ENCODE measurements at places on chromosomes 1 and 21.
A peak's percentile ranks its signal among the peaks of the same experiment; 100 is the strongest.

- DNase-seq, result no peak
Observed at GRCh38 chr1:16979475-16980327, 719 bp downstream of the MFAP2 start.

GRCh38 chr1:167169642-167170041, 51.0 kb upstream of the POU2F1 start:
- no peak for DNase-seq

DNA sequence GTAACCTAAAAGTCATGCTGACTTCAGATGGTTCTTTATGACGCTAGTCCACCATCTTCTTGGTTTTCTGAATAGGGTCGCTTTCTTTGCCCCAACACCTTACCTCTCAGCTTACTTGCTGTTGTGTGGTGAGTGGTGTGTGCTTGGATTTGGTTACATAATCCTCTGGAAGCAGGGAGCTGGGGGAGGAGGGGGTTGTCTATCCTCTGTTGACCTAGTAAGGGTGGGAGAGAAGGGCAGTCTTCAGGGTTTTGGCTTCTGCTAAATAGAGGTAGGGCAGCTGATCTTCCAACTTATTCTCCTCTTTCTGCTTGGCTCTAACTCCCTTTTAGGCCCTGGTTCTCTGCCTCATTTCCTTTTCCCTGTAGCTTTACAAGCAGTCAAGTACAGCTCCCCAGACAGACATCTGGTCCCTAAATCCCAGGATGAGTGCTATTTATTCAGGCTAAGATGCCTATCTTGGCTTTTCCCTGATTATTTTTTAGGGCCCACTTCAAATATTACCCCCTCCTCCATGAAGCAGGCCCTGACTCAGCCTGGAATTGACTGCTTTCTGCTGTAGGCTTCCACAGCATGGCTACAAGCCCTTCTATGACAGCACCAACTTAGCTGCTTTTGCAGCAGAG, 6.4 kb upstream of the REN start:
- DNase-seq, result no peak

DNA sequence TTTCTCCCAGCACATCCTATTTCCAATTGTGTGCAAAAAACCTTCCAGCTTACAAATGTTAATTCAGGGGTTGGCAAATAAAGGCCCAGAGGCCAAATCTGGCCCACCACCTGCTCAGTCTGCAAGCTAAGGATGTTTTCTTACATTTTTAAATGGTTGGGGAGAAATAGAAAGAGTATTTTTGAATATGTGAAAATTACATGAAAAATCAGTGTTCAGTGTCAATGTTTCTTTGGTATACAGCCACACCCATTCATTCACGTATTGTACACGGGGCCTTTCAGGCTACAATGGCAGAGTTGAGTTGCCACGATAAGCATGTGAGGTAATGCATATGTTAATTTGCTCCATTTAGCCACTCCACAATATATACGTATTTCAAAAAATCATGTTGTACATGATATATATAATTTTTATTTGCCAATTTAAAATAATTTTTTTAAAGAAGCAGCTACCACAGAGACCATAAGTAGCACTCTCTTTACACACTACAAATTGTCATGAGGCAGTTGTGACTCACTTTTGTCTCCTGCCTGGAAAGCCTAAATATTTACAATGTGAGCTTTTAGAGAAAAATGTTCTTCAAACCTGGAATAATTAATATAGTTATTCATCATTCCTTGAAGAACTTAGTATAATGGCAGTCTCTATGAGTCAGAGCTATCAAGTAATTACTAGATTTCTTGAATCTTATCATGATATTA, 189.6 kb downstream of the SMYD3 start:
- no peak for DNase-seq

DNA sequence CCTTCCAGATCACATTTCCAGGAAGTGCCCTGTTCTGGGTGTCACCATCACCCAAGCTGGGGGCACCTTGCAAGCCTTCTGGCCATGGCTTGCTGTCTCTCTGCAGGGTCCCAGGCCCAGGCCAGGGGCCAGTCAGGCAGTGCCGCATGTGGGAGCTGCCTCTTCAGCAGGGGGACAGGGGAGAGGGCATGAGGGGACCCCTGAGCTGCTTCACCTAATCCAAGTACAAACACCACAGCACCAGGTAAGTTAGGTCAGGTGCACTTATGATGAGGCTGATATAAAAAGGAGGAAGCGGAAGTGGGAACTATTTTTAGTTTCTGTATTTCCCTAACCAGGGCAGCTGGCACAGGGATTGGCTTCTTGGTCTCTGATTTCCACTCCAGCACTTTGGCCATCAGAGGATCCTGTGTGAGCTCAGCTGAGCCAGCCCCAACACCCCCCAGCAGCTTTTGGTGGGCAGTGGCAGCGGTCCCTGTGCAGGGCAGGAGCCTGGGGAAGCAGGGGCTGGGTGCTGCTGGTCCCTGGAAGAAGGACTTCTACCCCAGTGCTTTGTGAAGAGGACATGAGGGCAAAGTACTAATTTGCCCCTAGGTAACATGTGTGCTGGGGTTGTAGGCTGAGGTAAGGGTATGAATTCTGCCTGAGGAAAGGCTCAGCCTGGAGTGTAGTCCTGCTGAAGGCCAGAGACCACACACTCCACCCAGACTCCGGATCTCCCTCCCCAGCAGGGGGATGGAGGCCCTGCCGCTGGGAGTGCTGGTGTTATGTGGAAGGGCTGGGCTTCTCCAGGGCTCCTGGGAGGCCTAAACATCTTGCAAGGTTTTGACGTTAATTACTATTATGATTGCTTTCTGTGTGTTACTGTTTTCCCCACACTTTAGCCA, 3.3 kb upstream of the PCBP3 start:
- DNase-seq, result no peak

GRCh38 chr1:47405697-47406096, 10.4 kb upstream of the FOXE3 start:
- no peak for DNase-seq

DNA sequence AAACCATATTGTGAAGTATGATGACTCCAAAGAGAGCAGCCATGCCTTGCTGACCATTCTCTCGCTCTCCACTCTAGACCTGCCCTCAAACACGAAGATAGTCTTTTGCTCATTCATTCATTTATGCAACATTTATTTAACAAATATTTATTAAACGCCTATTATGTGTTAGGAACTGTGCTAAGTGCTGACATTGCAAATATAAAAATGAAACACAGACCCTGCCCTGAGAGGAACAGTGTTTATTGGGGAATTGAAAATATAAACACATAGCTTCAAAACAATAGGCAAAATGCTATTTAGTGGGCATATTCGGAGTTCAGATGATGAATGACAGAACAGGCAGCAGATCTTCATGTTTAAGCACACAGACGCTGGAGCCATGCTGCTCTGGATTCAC, 213.6 kb downstream of the NUF2 start:
- DNase-seq, result no peak

GRCh38 chr1:164261691-164262240, 297.2 kb upstream of the PBX1 start:
- DNase-seq, result no peak

- no peak for DNase-seq
Observed at GRCh38 chr1:67816095-67816475, 17.2 kb downstream of the GNG12 start.

DNA sequence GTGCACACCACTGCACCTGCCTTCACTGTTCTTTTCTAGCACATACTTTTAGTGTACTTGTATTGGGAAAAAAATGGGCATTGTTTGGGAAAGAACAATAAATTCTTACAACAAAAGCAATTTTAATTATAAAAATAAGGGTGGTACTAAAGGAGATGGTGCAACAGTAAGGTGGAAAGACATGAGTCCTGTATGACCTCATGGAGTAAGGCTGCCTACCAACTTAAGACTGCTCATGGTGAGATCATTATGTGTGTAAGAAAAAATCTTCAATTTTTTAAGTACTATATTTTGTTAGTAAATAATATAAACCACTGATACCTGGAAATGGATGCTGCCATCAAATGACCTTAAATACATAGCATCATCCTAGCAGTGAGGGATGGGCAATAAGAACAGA, 29.6 kb upstream of the PHGDH start:
- DNase-seq, result no peak

DNA sequence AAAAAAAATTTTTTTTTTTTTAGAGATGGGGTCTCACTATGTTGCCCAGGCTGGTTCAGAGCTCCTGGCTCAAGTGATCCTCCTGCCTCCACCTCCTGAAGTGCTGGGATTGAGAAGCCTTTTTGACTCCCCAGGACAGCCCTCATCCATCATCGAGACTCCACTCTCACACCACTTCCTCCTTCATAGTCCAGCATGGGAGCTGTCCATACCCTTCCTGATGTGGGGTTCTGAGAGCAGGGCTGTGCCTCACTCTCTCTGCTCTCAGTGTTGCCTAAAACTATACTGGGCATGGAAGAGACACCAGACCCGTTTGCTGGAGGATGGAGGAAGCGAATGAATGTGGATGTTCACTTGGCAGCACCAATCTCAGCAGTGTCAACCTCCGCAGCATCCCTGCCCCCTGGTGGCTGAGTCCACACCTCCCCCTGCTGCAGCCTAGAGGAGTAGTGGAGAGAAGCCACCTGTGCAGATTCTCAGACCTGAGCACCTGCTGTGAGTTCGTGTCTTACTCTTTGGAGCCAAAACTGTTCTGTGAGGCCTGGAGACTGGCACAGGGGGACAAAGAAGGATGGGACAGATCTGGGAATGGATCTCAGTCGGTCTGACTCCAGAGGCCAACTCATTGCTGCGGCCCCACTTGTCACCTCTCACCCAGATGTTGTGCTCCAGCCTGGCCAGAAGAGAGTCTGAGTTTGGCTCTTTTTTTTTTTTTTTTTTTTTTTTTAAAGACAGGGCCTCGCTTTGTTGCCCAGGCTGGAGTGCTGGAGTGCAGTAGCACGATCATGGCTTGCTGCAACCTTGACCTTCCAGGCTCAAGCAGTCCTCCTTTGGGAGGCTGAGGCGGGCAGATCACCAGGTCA, 17.7 kb downstream of the TINAGL1 start:
- DNase-seq, result peak; percentile 82

DNA sequence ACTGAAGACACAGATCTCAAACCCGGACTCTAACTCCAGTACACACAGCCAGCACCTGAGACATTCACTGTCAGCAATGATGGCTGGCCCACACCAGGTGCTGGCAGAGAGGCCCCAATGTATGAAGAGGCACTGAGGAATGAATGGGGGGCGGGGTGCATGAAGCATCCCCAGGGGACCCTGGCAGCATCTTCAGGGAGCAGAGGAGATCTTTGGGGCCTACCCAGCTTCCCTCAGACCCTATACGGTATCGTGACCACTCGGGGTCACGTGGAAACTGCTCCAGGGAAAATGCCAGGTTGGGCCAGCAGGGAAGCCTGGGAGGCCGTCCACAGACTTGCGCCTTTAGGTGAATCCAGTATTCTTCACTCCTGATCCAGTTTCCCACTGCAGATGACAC, 84.3 kb downstream of the NPHP4 start:
- no peak for DNase-seq

DNA sequence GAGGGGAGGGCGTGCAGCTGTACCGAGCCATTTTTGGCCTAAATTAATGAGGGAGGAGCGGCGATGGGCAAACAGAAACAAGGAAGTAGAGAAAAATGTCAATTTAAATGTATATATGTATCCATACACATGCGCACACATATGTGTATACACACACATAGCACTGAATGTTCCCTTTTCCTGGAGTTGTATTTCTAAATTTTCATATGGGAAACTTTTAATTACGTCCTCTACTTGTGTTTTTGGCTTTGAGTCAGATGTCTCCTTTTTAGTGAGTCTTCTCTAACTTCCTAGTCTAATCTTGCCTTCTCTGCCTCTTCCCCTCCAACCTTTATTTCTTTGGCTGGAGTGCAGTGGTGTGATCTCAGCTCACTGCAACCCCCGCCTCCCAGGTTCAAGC, 15.4 kb upstream of the CYYR1 start:
- no peak for DNase-seq

Measured in activated T-cell treated with anti-CD3 and anti-CD28 coated beads, Interleukin-2, amount 50 U/mL, for 24 hours (primary cell).